ENCODE measurements at places on chromosomes 7 and 10. TPM values are rescaled to one million over a fixed set of nuclear protein-coding genes. Genes with fewer than 3 reads are reported as not detected.

Gene CLDN12
- 4.6 TPM for total RNA-seq

Gene TMEM176B
- total RNA-seq = not detected

Gene DLX5
- not detected for total RNA-seq

Gene CYP2E1
- 0.13 TPM for total RNA-seq

Gene HOXA11
- not detected for total RNA-seq

Gene RADIL
- total RNA-seq = 0.46 TPM

Gene TRPV5
- not detected for total RNA-seq

Gene BLNK
- not detected for total RNA-seq

Gene GNGT1
- total RNA-seq = not detected

Gene OR6B1
- not detected for total RNA-seq

Gene OPN4
- not detected for total RNA-seq

Gene ODAD2
- 0.32 TPM for total RNA-seq

Gene LIPJ
- total RNA-seq = not detected

Gene PAX4
- total RNA-seq = not detected

Gene EEPD1
- total RNA-seq = 0.33 TPM

Gene TSPAN13
- 24.6 TPM for total RNA-seq

Gene CARD11
- 18.4 TPM for total RNA-seq

Gene RNF148
- 0.86 TPM for total RNA-seq

Gene APBB1IP
- total RNA-seq = not detected

Gene METTL27
- 1.0 TPM for total RNA-seq

Gene OR13A1
- not detected for total RNA-seq

Gene SNX8
- total RNA-seq = 11.1 TPM

Gene EFCAB10
- total RNA-seq = not detected

Gene PTPRZ1
- not detected for total RNA-seq

Gene PSD
- 0.07 TPM for total RNA-seq

Gene GBX1
- not detected for total RNA-seq

Gene PRLHR
- not detected for total RNA-seq

Gene TWNK
- 12.5 TPM for total RNA-seq

Data from pulmonary artery endothelial cell (primary cell).